ENCODE measurements at places on chromosomes 13 and 19. TPM values are rescaled to one million over a fixed set of nuclear protein-coding genes. Genes with fewer than 3 reads are reported as not detected.

GRCh38 chr19:57248646-57249045, 8.2 kb downstream of the ZNF805 start:
- DNase-seq: no peak

Gene ZNF614
- total RNA-seq: 8.8 TPM

Gene VSTM1
- not detected for total RNA-seq

GRCh38 chr13:58992478-58993042, 1171.2 kb downstream of the DIAPH3 start:
- DNase-seq: no peak

- no peak for DNase-seq
Measured at GRCh38 chr13:21833921-21834320, 163.0 kb downstream of the FGF9 start.

DNA sequence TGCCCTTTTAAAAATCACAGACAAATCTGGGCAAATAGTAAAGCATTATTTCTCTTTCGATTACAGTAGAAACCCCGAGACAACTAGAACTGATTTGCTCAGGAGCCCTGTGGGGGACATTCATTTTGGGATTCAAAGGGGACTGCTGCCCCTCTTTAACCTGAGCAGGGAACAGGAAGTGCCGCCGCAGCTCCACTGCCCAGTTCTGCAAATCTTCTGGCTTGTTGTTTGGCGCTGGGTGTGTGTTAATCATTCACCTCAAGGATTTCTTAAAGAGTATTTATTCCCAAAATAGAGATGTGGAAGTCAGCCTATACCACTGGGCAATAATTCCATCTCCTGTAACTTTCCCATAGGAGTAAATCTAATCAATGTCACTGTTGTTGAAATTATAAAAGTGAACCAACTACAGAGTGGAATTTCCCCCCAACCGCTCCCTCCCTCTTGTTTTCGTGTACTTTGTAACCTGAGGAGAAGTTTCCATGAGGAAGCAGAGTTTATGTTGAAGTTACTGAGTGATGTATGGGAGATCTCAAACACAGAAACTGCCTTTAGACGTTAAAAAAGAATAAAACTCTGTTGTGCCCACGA, 515.8 kb downstream of the KLF12 start:
- DNase-seq: no peak

- no peak for DNase-seq
Measured at GRCh38 chr19:17889609-17890214, 18.0 kb downstream of the SLC5A5 start.

Gene GARIN5B
- total RNA-seq: not detected

Gene BRCA2
- 3.9 TPM for total RNA-seq

DNA sequence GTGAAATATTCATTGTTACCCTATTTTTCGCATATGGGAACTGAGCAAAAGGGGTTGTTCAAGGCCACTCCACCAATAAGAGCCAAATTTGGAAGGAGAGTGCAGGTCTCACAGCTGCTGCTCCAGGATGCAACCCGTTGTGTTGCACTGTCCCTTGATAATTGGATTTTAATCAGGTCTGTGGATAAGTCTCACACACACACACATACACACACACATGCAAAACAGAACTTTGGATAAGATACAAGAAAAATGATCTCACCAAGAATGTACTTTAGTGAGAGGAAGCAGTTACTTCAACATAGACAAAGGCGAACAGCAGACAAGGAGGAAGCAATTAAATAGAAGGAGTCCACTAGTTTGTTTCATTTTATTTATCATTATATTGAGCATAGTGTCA, 127.3 kb upstream of the EDNRB start:
- no peak for DNase-seq

DNA sequence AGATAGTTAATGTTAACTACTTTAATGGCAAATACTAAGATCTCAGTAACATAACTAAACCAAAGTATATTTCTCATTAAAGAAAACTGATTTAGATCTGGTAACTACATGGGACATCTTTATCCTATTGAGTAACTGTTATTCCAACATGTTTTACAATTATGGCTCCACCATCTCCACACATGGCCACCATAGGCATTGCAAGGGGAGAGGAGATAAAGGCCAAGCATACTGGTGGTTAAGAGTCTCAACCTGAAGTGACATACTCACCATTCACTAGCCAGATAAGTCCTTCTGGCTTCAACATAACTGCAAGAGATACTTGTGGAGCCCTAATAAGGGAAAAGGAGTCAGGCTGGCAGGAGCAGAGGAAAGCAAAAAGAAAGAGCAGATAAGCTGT, 1586.4 kb upstream of the SPRY2 start:
- DNase-seq: no peak

- DNase-seq: no peak
Measured at GRCh38 chr19:13164343-13165161, 14.3 kb downstream of the IER2 start.

Gene ACER1
- not detected for total RNA-seq

GRCh38 chr19:875265-875879, 15.9 kb downstream of the CFD start:
- no peak for DNase-seq

DNA sequence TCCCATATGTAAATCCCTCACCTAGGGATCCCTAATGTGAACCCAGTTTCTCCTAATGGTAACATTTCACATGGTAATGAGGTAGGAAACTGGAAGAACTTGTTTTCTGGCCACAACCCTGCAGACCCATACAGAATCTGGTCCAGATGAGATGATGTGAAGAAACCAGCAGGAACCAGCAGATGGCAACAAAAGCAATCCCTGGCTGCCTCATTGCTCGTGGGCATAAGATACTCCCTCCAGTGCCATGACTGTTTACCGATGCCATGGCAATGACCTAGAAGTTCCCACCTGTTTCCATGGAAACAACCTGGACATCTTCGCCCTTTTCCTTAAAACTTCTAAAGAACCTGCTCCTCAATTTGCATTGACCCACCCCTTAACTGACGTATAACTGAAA, 1.4 kb upstream of the CD209 start:
- DNase-seq: peak; percentile 37

DNA sequence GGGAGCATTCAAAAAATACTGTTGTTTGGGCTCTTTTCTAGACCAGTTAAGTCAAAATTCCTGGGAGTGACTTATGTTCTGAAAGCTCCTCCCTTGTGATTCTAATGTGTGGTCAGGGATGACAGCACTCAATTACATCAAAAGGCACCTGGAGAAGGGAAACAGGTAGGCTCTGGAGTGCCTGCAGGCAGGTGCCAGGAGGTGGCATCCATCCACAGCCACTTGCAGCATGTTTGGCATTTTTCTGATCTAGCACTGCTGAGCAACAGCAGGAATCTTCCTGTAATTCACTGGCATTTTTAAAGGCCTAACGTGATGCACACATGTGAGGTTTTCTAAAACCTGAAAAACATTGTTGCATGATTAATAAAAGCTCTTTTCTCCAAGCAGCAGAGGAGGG, 94.6 kb downstream of the CCNA1 start:
- DNase-seq: no peak

DNA sequence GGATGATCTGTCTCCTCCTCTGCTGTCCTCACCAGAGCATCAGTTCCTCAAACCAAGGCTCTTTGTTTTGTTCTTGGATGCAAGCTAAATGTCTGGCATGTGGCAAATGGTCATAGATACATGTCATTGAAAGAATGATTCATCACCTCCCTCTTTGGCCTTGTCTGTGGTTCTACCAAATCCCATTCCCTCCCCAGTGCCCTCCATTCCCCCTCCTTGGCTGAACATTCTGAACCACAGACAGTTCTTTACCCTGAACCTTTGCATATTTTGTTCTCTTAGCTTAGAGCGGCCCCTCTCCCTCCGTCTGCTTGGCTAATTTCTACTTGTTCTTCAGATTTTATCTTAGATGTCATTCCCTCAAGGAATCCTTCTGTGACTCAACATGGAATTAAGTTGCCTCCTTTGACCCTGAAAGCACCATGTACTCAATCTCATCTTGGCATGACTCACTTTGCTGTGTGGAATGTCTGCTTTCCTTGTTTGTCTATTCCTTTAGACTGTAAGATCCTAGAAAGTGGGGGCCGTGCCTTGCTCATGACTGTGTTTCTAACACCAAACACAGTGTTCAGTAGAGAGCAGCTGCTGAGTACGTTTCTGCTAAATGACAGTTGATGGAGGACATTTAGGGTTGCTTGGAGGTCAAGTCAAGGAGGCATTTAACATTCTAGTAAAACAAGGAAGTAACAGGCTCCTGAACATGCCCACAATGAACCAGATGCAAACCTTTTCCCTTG, 8.1 kb downstream of the ALOX5AP start:
- peak; percentile 81 for DNase-seq

DNA sequence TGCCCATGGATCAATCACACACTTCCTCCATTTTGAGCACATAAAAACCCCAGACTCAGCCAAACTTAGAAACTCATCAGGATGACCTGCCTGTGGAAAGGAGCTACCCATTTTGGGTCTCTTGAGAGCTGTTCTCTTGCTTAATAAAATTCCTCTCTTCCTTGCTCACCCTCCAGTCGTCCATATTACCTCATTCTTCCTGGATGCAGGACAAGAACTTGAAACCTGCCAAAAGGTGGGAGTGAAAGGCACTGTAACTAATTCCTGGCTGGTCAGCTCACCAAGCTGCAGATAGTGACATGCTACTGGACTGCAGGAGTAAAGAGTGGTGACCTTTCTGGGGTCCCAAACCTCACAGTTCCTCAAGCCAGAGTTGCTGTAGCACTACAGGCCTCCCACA, 20.2 kb downstream of the LIG4 start:
- DNase-seq: no peak

GRCh38 chr13:77300176-77301037, 26.5 kb downstream of the MYCBP2 start:
- no peak for DNase-seq

GRCh38 chr13:94706101-94706842, 6.1 kb downstream of the SOX21 start:
- DNase-seq: no peak

- no peak for DNase-seq
Measured at GRCh38 chr19:40232479-40232878, 6.0 kb upstream of the CCNP start.

GRCh38 chr13:54184576-54184975, 1156.0 kb downstream of the OLFM4 start:
- DNase-seq: no peak

Gene CRLF1
- total RNA-seq: not detected

Gene COMMD6
- total RNA-seq: 64.4 TPM

DNA sequence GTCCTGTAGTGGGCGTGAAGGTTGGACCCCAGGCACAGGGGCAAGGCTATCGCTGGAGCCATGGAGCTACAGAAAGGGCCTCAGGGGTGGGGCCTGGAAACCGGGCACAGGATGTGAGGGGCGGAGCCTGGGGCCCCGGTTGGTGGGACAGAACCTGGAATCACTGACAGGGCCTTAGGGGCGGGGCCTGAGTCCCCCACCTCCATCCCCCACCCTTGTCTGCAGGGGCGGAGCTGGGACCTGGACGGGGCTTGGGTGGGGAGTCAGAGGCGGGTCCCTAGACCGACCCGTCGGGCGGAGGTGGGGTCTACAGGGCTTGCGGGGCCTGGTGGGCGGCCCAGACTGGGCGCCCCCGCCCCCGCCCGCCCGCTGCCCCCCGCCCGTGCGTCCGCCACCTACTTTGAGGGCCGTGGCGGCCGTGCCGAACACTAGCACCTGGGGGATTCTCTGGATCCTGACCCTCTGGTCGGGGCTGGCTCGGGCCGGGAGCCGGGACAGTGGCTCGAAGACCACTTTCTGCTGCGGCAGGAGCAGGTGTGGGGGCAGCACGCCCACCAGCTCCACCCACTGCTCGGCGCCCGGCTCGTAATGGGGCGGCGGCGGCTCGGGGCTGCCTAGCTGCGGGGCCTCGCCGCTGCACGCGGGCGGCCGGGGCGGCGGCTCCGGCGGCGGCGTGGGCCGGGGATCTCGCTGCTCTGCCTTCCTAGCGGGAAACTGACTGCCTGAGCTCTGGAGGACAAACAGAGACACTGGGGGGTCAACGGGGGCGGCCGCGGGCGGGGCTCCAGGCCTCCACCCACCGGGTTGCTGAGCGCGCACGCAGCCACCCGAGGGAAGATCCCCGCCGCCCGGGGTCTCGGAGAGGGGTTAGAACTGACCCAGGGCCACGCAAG, 26.3 kb downstream of the DCAF15 start:
- no peak for DNase-seq

GRCh38 chr13:25371875-25372283, at the start of gene ATP8A2:
Gene ATP8A2, plus strand, starts transcription at chr13:25371974. Its CDS starts 239 bp downstream, at chr13:25372213.
- no peak for DNase-seq

GRCh38 chr19:4390567-4391305, 9.6 kb downstream of the SH3GL1 start:
- DNase-seq: no peak

DNA sequence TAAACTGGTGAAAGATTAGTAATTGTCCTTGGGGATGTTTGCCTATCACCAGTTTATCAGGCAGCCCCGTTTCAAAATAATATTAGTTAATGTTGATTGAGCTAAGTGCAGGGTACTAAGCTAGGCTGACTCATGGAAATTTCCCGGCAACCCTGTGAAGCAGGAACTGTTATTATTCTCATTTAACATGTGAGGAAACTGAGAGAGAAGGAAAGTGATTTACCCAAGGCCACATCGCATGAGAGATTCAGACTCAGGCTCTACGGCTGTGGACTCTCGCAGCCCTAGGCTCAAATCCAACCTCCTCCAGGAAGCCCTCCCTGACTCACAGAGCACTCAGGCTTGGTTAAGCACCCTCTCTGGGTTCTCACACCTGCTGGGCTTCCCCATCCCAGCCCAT, 19.7 kb downstream of the CLPTM1 start:
- DNase-seq: no peak

Gene CEACAM18
- total RNA-seq: not detected

GRCh38 chr13:51935326-51936171, 73.8 kb downstream of the CCDC70 start:
- no peak for DNase-seq

GRCh38 chr13:77919921-77920294, 1.3 kb upstream of the EDNRB start:
- no peak for DNase-seq

DNA sequence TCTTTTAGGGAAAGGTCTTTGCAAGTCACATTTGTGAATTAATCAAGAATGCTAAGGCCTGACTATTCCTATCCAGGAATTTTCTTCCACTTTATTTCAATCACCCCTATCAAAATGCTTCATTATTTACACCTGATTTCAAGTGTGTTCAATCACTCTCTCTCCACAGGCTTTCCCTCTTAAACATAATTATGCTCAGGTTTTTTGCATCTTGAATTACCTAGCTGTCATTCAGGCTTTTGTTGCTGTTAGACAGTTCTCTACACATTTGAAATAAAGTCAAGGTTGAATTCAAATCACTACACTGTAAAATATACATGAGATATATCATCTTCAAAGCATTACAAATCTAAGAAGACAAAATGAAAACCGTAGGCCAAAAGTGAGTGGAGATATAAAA, 941.3 kb upstream of the SLITRK1 start:
- no peak for DNase-seq

- DNase-seq: peak; percentile 55
Measured at GRCh38 chr13:78137404-78138142, 218.9 kb upstream of the EDNRB start.

GRCh38 chr13:81207636-81208035, 866.7 kb upstream of the SPRY2 start:
- no peak for DNase-seq
